ENCODE measurements at places on chromosomes 1 and 21. TPM values are rescaled to one million over a fixed set of nuclear protein-coding genes. Genes with fewer than 3 reads are reported as not detected.

RASSF5 gene
- 224 TPM for total RNA-seq

AK5 gene
- 29.2 TPM for total RNA-seq

RPE65 gene
- not detected for total RNA-seq

- no peak overlapping the region for H3K27ac ChIP-seq
- H3K4me1 ChIP-seq = no peaks in the 10 kb centered on the region
- no peaks in the 10 kb centered on the region for H3K36me3 ChIP-seq
- no peak overlapping the region for H3K4me3 ChIP-seq
These were observed 237.1 kb downstream of the HHIPL2 start for GRCh38 chr1:222310836-222311235.

TESK2 gene
- 4.3 TPM for total RNA-seq

DNA sequence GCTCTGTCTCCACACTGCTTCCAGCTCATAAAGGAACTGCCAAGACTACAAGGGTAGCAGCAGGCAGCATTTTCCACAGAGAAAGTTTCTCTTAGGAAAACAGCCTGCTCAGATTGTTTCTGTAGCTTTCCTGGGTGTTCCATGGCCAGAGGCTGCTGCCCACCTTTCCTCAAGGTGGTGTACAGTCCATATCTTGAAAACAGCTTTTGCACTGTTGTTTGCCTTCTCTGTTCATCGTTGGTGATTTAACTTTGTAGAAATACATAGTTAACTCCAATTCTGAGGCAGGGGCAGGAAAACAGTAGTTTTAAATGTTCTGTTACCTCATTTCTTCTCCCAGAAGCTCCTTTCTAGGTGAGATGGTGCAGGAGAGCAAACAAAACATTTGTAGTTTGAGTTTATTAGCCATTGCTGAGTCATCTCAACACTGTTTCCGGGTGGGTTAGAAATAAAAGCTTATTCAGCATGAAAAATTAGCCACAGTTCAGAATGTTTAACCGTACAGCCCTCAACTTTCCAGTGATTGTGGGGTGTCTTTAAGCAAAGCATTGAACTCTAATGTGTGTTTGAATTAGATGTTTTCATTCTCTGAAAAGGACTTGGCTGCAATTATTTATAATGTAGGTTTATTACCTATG lies 41.7 kb downstream of the DIP2A start:
- peaks cover 27% of the 10 kb centered on the region for H3K4me1 ChIP-seq
- H3K36me3 ChIP-seq = peaks cover 57% of the 10 kb centered on the region
- H3K27me3 ChIP-seq = no peaks in the 10 kb centered on the region
- no peak for DNase-seq
- H3K27ac ChIP-seq = peak overlapping the region; percentile 26

DNA sequence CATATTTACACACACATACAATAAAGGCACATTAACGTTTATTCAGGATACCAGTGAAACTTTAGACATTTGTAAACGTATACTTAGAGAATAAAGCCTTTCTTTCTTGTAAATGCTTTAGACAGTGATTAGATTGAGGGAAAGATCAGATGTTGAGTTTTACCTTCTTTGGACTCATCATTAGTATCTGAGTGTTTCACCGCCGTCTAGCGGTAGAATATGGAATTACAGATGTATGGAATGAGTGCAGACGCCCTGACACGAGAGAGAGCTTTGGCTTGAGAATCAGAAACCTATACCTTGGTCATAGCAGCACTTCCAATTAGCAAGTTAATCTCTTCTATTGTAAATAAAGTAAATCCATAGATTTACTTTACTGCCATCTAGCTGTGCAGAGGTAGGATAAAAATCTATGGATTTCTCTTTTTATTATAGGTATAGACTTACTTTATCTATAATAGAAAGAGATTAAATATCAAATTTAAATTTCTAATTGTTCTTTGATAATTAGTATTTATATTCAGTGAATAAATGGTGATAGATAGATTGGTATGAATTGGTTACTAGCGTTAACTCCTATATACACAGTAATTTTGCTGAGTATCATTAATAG lies 12.6 kb downstream of the FLG2 start:
- no peaks in the 10 kb centered on the region for H3K4me1 ChIP-seq
- no peak overlapping the region for H3K4me3 ChIP-seq

GRCh38 chr21:30340714-30341573 lies 3.5 kb upstream of the KRTAP27-1 start:
- H3K4me3 ChIP-seq = no peak overlapping the region
- no peaks in the 10 kb centered on the region for H3K36me3 ChIP-seq
- no peaks in the 10 kb centered on the region for H3K4me1 ChIP-seq

DNA sequence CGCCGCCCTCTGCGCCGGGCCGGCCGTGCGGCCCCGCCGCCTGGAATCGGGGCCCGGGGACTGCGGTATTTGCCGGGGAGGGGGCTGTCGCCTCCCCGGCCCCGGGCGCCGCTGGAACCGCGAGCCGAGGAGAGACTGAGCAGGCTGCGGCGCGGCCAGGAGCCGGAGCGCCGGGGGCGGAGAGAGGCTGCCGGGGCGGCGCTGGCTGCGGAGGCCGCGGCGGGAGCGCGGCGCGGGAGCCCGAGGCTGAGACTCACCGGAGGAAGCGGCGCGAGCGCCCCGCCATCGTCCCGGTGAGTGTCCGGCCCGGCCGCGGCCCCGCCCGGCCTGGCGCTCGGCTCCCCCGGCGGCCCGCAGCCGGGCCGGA lies 746 bp downstream of the DYRK1A start:
- H3K27me3 ChIP-seq = no peaks in the 10 kb centered on the region
- no peaks in the 10 kb centered on the region for H3K36me3 ChIP-seq
- H3K4me3 ChIP-seq = peak overlapping the region; percentile 77

MACF1 gene
- total RNA-seq = 232 TPM

PTAFR gene
- 0.86 TPM for total RNA-seq

DNA sequence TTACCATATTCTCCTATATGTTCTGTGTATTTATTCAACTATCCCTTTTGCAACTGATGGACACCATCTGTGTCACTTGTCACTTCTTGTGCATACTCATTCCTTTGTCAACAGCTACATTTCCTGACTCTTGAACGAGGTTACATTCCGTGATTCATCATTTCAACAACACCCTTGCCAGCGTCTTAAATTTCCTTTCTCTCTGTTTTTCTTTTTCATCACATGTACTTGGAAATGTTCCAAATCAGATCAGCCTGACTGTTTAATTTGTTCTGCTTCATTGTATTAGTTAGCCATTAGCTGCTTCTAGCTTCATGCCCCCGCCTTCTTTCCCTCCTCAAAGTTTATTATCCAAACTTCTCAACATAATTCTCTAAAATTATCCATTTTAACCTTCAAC lies 173.0 kb downstream of the ADGRL4 start:
- H3K27ac ChIP-seq = no peak overlapping the region
- no peak overlapping the region for H3K4me3 ChIP-seq
- no peaks in the 10 kb centered on the region for H3K36me3 ChIP-seq
- H3K4me1 ChIP-seq = peaks cover 2% of the 10 kb centered on the region
- H3K27me3 ChIP-seq = no peaks in the 10 kb centered on the region

DNA sequence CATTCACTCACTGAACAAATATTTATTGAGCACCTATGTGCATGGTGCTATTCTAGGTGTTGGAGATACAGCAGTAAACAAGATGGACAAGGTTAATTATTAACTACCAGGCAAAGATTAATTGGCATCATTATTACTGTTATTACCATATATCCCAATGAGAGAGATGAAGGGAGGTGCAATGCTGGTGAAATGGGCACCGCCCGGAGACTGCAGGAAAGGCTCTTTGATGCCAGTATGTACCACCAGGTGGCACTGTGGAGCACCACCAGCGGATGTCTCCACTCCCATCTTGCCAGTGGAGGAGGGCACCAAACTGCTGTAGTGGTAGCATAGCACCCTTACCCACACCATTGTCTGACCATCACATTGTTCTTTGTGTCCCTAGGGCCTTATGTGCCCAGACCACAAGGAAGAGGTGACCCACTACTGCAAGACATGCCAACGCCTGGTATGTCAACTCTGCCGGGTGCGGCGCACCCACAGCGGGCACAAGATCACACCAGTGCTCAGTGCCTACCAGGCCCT lies 3.0 kb downstream of the TRIM46 start:
- peak; percentile 78 for DNase-seq
- H3K27ac ChIP-seq = no peak overlapping the region
- H3K27me3 ChIP-seq = no peaks in the 10 kb centered on the region
- peaks cover 27% of the 10 kb centered on the region for H3K36me3 ChIP-seq
- no peak overlapping the region for H3K4me3 ChIP-seq
- peaks cover 47% of the 10 kb centered on the region for H3K4me1 ChIP-seq

SERTAD4 gene
- total RNA-seq = not detected

DNA sequence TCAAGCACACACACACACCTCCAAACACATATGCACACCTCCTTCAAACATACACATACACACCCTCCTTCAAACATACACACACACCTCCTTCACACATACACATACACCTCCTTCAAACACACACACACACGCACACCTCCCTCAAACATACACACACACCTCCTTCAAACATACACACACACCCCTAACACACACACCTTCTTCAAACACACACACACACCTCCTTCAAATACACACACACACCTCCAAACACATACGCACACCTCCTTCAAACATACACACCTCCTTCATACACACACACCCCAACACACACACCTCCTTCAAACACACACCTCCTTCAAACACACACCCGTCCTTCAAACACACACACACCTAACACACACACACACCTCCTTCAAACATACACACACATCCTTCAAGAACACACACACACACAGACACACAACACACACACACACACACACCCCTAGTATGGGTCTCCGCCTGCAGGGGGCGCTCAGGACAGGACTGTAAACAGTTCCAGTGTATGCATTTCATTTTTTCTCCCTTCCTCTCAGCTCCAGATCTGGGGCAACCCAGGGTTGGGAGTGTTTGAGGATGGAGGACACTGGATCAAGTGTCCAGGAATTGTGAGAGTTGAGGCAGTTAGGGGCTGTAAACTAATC lies 12.1 kb downstream of the LGR6 start:
- no peak overlapping the region for H3K27ac ChIP-seq
- H3K4me3 ChIP-seq = no peak overlapping the region
- peaks cover 4% of the 10 kb centered on the region for H3K4me1 ChIP-seq
- no peaks in the 10 kb centered on the region for H3K36me3 ChIP-seq
- H3K27me3 ChIP-seq = peaks cover 29% of the 10 kb centered on the region
- DNase-seq = no peak

KNCN gene
- total RNA-seq = not detected

- peak overlapping the region; percentile 100 for H3K27ac ChIP-seq
- H3K4me3 ChIP-seq = peak overlapping the region; percentile 100
- peaks cover 38% of the 10 kb centered on the region for H3K4me1 ChIP-seq
- no peaks in the 10 kb centered on the region for H3K27me3 ChIP-seq
- peaks cover 5% of the 10 kb centered on the region for H3K36me3 ChIP-seq
- no peak for DNase-seq
These were observed 1.5 kb downstream of the CSDE1 start for GRCh38 chr1:114756009-114756892.

MCOLN3 gene
- total RNA-seq = 2.2 TPM

S100A16 gene
- not detected for total RNA-seq

EFNA3 gene
- 2.2 TPM for total RNA-seq

- no peak overlapping the region for H3K27ac ChIP-seq
- H3K4me3 ChIP-seq = no peak overlapping the region
- H3K27me3 ChIP-seq = no peaks in the 10 kb centered on the region
- no peak for DNase-seq
These were observed 84.3 kb downstream of the PTGS2 start for GRCh38 chr1:186595969-186596368.

DNA sequence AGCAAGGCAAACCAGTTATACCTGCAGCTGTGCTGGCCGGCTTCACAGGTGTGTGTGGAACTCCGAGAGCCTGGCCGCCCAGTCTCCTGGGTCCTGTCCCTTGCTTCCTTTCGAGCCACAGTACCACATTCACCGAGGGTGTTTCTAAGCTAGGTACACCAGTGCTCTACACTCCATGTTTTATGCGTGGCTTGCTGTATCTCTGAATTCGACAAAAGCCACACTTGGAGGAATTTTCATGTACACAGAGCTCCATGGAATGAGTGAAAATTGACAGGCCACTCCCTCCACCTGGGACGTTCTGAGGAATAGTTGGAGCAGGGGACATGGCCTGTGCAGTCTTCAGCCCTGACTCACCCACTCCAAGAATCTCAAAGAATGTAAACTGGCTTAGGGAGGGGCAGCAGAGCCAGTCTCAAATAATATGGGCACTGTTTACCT lies 14.0 kb downstream of the ETS2 start:
- H3K27ac ChIP-seq = no peak overlapping the region
- DNase-seq = no peak
- H3K36me3 ChIP-seq = peaks cover 88% of the 10 kb centered on the region
- H3K4me1 ChIP-seq = no peaks in the 10 kb centered on the region

HSD3B1 gene
- not detected for total RNA-seq

- no peaks in the 10 kb centered on the region for H3K36me3 ChIP-seq
- H3K27ac ChIP-seq = no peak overlapping the region
These were observed 16.0 kb downstream of the OR2T11 start for GRCh38 chr1:248618878-248619277.

GRCh38 chr1:151563376-151563775 lies 23.3 kb downstream of the TUFT1 start:
- no peaks in the 10 kb centered on the region for H3K27me3 ChIP-seq
- no peak for DNase-seq
- H3K4me1 ChIP-seq = no peaks in the 10 kb centered on the region
- no peaks in the 10 kb centered on the region for H3K36me3 ChIP-seq
- no peak overlapping the region for H3K4me3 ChIP-seq

BLACAT1 gene
- total RNA-seq = 0.16 TPM

GRCh38 chr21:26795412-26795805 lies 49.8 kb downstream of the ADAMTS1 start:
- H3K4me3 ChIP-seq = no peak overlapping the region
- H3K27ac ChIP-seq = no peak overlapping the region
- H3K27me3 ChIP-seq = no peaks in the 10 kb centered on the region

PALMD gene
- total RNA-seq = not detected

DNA sequence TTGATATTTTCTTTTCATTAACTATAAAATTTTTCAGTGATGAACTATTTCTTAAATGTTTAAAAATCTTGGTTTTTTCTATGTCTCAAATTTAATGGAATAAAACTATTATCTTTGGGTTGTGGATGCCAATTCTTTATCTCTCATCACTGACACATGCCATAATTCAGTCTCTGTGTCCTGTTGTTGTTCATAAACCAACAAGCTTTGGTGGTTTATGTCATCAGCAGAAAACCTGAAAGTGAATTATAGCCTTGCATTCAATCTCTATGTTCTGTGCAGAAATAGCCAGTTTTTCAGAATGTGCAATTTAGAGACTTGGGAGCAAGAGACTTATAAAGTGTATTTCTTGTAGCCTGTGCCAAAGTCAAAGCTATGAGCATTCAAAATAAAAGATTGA lies 462.6 kb upstream of the ADGRL4 start:
- H3K4me1 ChIP-seq = no peaks in the 10 kb centered on the region
- no peak for DNase-seq
- no peak overlapping the region for H3K4me3 ChIP-seq
- no peak overlapping the region for H3K27ac ChIP-seq
- no peaks in the 10 kb centered on the region for H3K27me3 ChIP-seq
- H3K36me3 ChIP-seq = no peaks in the 10 kb centered on the region

- H3K36me3 ChIP-seq = no peaks in the 10 kb centered on the region
- H3K4me3 ChIP-seq = no peak overlapping the region
- H3K27me3 ChIP-seq = peaks cover 32% of the 10 kb centered on the region
- no peak for DNase-seq
- H3K27ac ChIP-seq = no peak overlapping the region
- H3K4me1 ChIP-seq = no peaks in the 10 kb centered on the region
These were observed 93.8 kb upstream of the TMPRSS2 start for GRCh38 chr21:41601573-41602368.
